C1 segment of cervical spinal cord (tissue), 14 donors: ENCODE measurements at places on chromosomes 6 and 20.

GRCh38 chr6:27145731-27146455 is 101.6 kb upstream of the PRSS16 start:
- DNase-seq = no peak

DNA sequence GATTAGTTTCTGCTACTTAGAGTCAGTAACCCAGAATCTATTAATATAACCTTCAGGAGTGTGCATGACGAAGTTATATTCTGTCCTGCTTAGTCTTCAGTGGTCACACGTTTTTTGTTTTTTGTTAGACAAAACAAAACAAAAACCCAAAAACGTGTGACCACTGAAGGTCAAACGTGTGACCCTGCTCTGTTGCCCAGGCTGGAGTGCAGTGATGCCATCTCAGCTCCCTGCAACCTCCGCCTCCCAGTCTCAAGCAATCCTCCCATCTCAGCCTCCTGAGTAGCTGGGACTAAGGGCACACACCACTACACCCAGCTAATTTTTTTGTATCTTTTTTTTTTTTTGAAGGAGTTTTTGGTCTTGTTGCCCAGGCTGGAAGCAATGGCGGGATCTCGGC is 142.4 kb downstream of the BCAS1 start:
- no peak for DNase-seq

DNA sequence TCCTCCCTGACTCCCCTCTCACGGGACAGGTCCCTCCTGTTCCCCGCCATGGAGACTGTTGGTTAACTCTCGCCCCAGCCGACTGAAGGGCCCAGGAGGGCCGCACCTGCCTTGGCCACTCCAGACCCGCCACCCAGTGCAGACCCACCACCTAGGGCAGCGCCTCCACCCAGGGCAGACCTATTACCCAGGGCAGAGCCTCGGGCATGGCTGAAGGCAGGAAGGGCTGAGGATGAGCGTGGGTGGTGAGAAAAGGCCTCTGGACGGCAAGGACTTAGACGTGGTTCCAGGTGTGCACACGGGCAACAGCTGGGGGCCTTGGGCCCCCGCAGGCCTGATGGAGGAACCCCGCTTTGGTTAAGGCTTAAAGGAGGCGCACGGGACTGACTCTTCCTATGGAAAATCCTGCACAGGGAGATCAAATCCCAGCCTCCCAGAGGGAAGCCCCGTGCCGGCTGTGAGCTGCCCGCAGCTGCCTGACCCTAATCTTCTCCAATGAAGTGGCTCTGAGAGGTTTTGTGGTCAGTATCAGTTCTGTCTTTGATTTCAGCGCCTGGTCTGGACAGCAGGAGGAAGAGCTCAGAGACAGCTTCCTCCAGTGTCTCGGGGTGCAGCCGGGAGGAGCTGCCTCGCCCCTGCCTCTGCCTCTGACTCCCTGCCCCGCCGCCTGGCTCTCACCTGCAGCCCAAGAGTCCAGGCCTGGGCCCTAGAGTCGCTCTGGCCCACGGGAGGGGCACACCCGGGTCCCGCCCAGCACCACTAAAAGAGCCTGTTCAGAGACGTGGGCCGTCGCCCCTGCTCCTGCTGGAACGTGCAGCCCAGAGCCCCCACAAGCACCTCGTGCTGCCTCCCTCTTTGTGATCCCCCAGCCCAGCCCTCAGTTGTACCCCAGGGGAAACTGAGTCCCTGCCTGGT is 12.1 kb upstream of the CHRNA4 start:
- DNase-seq = no peak

DNA sequence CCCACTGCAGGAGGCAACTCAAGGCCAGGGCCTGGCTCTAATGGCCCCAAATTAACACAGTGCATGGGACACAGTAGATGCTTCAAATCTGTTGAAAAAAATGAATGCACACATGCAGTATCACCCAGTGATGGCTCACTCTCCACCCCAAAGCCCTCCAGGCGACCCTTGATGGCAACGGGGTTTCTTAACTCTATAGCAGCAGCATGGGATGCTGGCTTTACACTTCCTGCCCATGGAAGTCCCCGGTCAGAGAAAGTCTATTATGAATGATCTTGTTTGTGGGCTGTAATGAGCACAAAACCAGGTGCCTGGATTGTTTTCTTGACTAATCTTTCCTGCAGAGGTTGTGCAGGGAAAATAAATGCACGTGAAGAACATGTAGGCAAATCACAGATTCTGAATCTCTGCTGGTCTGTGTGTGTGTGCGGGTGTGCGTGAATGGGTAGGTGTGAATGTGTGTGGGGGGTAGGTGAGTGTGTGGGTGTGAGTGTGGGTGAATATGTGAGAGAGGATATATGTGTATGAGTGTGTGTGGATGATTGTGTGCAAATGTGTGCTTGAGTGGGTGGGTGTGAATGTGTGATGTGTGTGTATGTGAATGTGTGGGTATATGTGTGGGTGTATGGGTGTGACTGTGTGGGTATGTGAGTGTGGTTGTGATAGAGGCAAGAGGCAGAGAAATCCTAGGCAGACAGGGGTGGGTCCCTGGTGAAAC is 60.1 kb upstream of the MLN start:
- DNase-seq = no peak
